ENCODE measurements at places on chromosomes 7 and 10. TPM values are rescaled to one million over a fixed set of nuclear protein-coding genes. Genes with fewer than 3 reads are reported as not detected.

Gene PIP
- polyA plus RNA-seq: not detected

DNA sequence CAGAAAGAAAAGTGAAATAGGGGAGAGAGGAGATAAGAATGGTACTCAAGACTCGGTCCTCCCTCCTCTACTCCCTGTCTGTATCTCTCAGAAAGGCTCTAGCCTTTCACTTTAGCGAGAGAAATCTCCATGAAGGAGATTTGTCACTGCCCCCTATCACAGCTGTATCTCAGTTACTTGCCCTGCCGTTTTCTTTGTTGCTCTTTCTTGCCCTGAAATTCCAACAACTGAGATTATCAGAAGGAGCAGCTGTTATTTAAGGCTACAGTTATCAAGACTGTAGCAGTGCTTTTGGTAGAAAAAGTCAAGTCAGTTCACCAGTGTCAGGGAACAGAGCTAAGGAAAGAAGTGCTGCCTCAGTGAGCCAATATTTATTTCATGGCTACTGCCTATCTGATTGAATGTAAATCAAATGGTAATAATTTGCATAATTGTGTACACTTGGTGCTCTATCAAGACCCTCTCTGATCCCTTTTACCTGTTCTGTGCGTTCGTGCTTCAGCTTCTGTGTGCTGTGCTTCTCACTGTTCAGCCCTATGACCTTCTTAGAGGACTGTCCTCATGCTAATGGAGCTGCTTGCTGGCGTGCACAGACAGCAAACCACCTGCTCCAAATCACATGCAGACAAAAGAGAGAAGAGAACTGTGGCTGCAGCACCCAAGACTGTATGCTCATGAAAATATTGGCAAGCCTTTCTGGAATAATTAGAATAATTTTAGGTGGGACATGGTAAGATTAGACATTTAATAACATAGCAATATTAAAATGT lies 180.2 kb upstream of the FAM3C start:
- no peak for DNase-seq

Gene LRRTM3
- polyA plus RNA-seq: not detected

GRCh38 chr7:101216860-101217387 lies 457 bp downstream of the PLOD3 start:
- no peak for DNase-seq
